ENCODE measurements at places on chromosomes 13 and 19. TPM values are rescaled to one million over a fixed set of nuclear protein-coding genes. Genes with fewer than 3 reads are reported as not detected.

The NUFIP1 gene
- 6.6 TPM for total RNA-seq

DNA sequence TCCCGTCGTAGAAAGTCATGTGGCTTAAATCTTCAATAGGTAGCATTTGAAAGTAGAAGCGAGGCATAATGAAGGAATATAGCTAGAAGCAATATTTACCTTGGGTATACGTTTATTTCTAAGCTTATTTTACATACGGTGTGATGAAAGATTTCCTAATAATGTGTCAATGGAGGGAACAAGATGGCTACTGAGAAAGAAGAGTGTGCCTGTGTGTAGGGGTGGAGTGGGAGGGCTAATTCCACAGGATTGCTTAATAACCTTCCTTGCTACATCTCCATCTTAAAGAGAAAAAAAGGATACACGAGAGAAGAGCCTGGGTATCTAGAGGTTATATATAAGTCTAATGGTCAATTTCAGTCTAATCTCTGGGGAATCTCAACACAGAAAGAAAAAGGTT, 2.0 kb downstream of the SPART start:
- no peak overlapping the region for H3K4me3 ChIP-seq
- H3K27ac ChIP-seq, result no peak overlapping the region
- H3K36me3 ChIP-seq, result no peaks in the 10 kb centered on the region
- no peak for DNase-seq
- no peaks in the 10 kb centered on the region for H3K4me1 ChIP-seq

- H3K4me3 ChIP-seq, result no peak overlapping the region
- no peak overlapping the region for H3K27ac ChIP-seq
- DNase-seq, result no peak
- H3K36me3 ChIP-seq, result peaks cover 16% of the 10 kb centered on the region
- H3K4me1 ChIP-seq, result no peaks in the 10 kb centered on the region
Observed at GRCh38 chr19:19297759-19298158, 22.6 kb downstream of the SUGP1 start.

DNA sequence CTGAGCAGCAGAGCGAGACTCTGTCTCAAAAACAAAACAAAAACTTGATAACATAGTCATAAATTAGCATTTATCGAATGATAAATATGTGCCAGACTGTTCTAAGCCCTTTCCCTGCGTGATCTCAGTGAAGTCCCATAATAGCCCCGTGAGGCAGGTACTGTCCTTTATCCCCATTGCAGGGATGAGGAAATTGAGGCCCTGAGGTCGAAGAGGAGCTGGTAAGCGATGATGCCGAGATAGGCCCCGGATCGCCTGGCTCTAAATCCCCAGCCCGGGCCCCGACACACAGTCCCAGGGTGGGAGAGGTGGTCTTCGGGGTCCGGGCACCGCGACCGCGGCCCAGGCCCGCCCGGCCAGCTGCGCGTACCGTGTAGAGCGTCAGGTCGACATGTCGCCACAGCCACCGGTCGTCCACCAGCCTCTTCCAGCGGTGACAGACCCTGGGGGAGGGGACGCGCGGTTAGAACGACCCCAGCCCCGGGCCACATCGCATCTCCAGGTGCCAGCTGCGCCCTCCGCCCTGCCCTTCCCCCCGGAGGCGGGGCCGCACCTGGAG, 625 bp downstream of the FBXL12 start:
- DNase-seq, result no peak
- no peaks in the 10 kb centered on the region for H3K27me3 ChIP-seq
- peaks cover 31% of the 10 kb centered on the region for H3K36me3 ChIP-seq
- H3K4me1 ChIP-seq, result no peaks in the 10 kb centered on the region

- H3K27ac ChIP-seq, result no peak overlapping the region
- no peak overlapping the region for H3K4me3 ChIP-seq
- peaks cover 32% of the 10 kb centered on the region for H3K36me3 ChIP-seq
- H3K27me3 ChIP-seq, result no peaks in the 10 kb centered on the region
- DNase-seq, result peak; percentile 72
Observed at GRCh38 chr19:38095411-38096308, 128.4 kb downstream of the DPF1 start.

All from Calu3 (cell line).